ENCODE measurements at places on chromosomes 6 and 20. TPM values are rescaled to one million over a fixed set of nuclear protein-coding genes. Genes with fewer than 3 reads are reported as not detected.

- no peak for DNase-seq
These were observed 3.2 kb upstream of the MCCD1 start for GRCh38 chr6:31525553-31525931.

DNA sequence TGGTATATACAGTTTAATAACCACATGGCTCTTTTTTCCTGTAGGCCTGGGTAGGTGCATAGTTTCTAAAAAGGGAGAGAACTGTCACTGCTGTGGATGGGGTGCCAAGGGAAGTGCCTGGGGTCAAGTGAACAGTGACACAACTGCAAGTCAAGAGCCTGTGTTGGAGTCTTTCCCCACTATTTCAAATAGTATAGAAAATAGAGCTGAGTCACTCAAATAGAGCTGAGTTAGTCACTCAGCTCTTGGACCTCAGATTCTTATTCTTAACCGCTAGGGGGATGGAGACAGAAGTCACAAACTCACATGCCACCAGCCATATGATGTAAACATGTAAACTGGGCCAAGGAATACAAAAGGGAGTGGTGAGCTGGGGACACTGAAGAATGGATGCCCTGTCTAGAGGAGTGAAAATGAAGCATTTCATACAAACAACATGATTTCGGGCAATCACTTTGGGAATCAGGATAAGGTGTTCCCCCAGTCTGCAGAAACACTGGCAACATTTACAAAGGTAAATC, 2.1 kb downstream of the NQO2 start:
- DNase-seq: peak; percentile 71

- no peak for DNase-seq
These were observed 108.0 kb upstream of the FOXO3 start for GRCh38 chr6:108452711-108453195.

DNA sequence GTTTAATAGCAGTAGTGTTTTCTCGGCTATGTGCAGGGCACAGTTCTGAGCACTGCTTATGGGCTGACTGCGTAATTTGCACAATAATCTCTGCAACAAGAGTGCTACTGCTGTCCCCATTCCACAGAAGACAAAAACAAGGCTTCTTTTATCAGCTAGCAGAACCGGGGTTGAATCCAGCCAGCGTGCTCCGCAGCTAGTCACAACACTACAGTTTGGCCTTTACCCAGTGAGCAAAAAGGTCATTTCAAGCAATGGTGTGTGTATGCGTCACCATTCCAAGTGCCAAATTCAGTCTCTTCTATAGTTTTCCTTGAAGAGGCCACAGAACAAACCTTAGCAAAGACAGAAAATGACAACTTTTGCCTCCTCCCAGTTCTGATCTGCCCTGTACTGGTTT, 61.1 kb downstream of the LRFN2 start:
- no peak for DNase-seq

GRCh38 chr6:7787137-7787608, 61.3 kb downstream of the BMP6 start:
- DNase-seq: no peak

GRCh38 chr6:32108094-32108627, 977 bp downstream of the TNXB start:
- no peak for DNase-seq

DNA sequence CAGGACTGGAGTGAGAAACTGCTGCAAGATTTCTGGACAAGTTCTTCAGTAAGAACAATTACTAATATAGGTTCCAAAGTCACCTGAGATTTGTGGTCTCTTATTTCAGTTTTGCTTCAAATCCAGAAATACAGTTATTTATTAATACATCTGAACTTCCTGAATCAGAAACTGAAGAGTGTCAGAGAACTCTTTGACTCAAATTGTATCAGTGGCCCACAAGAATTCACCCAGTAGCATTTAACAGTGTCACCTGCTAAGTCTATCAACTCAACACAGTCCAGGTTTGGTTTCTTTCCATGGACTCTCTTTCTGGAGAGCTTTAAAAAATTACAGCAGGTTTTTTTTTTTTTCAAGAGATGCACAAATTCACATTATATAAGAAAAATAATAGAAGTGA, 18.8 kb upstream of the NHSL1 start:
- no peak for DNase-seq

GRCh38 chr6:45795678-45796077, 220.0 kb downstream of the CLIC5 start:
- DNase-seq: no peak

GRCh38 chr20:11894062-11894461, 23.6 kb upstream of the BTBD3 start:
- DNase-seq: no peak

- no peak for DNase-seq
These were observed 12.9 kb upstream of the ID4 start for GRCh38 chr6:19824058-19824807.

- DNase-seq: no peak
These were observed 226.6 kb downstream of the HACE1 start for GRCh38 chr6:104633125-104633524.

DNA sequence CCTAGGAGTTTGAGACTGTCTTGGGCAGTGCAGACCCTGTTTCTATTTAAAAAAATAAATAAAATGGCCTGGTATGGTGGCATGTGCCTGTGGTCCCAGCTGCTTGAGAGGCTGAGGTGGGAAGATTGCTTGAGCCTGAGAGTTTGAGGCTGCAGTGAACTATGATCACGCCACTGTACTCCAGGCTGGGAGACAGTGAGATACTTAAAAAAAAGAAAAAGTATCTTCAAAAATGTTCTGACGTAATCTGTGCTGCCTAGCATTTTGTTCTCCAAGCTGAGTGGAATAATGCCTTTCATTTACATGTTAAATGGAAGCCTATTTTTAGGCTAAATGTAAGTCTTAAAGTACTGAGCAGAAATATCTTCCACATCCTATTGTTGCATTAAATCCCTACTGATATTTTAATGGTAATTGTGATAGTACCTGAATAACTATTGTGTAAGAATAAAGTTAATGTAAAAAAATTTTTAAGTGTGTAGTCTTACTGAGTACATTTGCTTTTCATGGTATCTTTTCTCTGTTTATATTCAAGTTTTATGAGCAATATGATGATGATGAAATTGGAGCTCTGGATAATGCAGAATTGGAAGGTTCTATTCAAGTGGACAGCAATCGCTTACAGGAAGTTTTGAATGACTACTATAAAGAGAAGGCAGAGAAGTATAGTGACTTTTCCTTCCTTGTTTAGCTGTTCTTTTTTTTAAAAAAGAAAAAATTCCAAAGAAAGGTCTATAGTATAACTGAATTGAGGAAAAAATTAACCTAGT, 4.2 kb upstream of the ZC2HC1B start:
- DNase-seq: no peak

GRCh38 chr20:39849171-39849570, 839.9 kb downstream of the MAFB start:
- DNase-seq: no peak

DNA sequence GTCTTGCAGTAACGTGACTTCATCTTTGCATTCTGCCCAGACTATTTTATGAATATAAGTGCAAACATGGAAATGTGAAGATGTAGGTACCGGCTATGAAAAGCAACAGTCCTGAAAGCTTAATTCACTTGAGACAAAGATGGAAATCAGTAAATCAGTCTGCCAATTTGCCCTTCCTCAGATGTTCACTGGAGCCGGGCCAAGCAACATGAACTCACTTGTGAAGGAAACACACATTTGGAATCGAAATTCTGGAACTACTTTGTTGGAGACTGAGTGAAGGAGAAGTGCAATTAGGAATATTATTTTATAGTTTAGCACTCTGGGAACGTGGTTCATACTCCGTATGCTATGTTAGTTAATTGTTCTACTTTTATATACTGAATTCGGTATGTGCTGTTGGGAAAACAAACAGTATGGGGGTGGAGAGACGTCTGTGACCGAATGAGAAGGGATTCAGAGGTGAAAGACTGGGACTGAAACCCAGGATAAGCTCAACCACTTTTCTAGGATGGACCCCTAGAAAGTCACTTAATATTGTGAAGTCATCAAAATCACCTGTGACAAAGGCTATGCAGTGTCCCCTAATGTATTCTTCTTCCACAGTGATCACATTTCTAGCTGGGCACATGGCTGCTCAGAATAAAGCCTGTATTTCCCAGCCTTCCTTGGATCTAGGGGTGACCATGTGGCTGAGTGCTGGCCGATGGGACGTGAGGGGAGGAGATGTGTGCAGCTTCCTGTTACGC, 95.5 kb downstream of the PREX1 start:
- no peak for DNase-seq

DNA sequence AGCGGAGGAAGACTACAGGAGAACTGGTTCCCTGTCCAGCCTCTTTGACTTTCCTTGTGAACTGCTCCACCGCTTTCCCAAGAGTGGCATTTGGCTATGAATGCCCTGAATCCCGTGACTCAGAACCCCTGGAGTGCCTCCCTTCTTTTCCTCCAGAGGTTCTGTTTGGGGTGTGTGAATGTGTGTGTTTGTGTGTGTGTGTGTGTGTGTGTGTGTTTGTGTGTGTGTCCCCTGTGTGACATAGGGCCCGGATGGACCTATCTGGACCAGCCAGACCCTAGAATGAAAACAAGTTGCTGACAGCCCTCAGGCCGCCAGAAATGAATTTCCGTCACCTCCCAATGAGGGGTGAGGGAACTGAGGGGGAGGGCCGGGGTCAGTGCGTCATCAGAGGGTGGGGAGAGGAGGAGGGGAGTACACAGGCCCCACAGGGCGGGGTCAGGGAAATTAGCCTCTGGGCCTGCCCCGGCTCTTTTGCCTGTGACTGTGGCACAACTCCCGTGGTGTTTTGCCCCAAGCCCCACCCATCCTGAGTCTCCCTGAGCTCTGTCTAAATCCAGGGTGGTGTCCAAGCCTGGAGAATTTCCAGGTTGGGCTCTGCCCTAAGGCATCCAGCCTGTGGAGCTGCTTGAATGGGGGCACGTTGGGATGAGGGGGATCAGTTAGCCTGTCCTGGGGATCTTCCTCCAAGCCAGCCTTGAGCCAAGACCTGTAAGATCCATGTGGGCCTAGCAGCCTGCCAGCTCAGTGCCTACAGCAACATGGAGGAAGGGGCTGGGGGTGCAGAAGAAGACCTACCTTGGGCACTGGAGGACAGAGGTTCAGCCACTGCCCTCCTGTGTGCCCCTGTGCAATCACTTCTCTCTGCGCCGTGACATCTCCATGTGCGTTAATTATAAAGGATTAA, 15.2 kb upstream of the MRPS18A start:
- peak; percentile 92 for DNase-seq

DNA sequence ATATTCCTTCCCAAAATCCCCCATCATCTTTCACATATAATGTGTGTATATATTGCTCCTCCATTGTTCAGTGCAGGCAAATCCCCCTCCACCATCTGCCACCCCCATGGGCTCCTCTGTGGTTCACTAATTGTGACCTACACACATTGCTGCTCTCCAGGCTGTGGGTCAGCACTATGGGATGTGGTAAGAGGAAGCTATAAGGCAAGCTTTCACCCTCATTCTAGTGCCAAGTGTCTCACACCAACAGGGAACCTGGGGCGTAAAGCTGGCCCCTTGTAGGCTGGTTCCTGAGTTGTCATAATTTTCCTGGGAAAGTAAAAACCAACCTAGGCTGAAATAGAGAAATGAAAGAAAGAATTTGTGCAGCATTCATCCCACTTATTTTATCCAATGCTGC, 16.8 kb downstream of the FKBP1A start:
- no peak for DNase-seq

DNA sequence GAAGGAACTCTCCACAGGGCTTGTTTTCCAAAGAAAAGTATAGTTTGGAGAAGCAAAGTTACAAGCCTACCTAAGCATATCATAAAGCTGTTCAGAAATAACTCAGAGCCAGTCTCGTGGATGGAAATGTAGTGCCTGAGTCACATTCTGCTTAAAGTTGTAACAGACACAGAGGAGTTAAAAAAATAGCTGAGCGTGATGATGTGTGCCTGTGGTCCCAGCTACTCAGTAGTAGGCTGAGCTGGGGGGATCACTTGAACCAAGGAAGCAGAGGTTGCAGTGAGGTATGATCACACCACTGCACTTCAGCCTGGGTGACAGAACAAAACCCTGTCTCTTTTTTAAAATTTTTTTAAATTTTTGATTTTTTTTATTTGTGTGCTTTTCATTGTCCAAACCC, 6.6 kb downstream of the ALDH5A1 start:
- no peak for DNase-seq

DNA sequence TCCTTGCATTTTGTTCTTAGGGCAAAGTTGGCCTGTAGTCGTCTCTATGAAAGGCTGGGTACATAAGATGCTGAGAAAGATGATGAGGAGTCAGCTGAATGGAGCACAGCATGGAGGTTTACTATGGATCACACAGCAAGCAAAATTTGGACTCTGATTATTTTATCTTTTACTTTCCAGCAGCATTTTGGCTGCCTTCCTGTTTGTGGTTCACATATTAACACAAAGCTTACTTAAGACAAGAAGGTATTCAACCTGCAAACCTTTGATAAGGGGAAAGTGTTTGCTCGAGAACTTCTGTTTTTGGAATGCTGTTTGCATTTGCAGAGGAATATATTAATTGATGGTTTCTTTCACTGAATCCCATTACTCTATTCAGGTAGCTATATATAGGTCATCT, 103.1 kb upstream of the ENPP5 start:
- no peak for DNase-seq

DNA sequence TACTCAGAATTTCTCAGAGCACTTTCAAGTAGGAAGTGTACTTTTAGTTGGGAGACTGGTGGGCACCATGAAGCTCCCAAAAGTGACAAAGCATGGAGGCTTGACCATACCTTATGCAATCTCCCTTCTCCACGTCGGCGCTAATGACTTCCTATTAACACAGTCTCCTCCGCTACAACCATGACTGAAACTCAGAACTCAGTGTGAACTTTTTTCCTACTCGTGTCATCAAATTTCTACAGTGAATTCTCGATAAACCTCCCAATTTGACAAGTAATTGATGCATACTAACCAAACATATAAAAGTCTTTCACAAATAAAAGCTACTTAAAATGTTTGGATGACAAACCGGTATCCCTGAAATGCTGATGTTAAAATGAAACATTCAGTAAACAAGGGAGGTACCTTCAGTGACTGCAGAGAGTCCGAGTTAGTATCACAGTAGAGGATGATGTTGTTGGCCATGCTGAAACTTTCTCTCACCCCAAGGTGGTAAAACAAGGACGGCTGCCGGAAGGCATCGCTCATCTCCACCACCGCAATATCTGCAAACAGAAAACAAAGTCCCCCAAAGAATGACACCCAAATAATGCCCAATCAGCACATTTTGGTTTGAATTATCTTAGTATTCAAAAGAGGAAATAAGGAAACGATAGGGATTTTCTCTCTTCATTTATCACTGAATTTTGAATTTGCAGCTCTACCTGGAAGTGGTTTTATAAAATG, 72.1 kb downstream of the MAP3K5 start:
- no peak for DNase-seq

Gene MYMX
- total RNA-seq: not detected

Gene SCRT2
- not detected for total RNA-seq
